Caco-2 (cell line): ENCODE measurements at places on chromosomes 16 and 17. TPM values are rescaled to one million over a fixed set of nuclear protein-coding genes. Genes with fewer than 3 reads are reported as not detected.

- no peak for DNase-seq
Measured at GRCh38 chr17:42403150-42403549, 14.9 kb upstream of the STAT3 start.

Gene TNP2
- not detected in 2 replicates for total RNA-seq

Gene DNAJC7
- 147 and 156 TPM in 2 replicates for total RNA-seq

GRCh38 chr17:4179071-4179470, 36.1 kb downstream of the CYB5D2 start:
- no peak for DNase-seq

DNA sequence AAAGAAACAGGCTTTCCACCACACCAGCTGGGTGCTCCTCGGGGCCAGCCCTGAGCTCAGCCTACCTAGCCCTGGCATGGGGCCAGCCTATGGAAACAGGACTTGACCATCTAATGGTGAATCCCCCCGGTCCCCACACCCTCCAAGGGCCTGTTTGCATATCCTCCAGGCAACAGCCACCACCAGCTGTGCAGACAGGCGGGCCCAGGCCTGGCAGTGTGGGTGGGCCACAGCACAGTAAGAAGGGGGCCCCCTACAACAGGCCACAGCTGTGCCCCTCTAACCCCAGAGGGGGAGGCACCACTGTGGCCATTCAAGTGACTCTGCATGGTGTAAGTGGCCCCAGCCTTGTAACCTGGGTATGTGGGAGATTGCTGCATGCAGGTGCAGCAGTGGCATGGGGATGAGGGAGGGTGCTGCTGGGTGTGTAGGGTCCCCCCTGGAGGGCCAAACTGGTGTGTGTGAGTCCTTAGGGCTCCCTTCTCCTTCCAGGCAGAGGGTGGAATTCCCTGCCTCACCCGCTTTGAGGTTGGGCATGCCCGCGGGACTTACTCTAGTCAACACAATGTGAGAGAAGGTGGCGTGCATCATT, 148.2 kb downstream of the C16orf78 start:
- no peak for DNase-seq

DNA sequence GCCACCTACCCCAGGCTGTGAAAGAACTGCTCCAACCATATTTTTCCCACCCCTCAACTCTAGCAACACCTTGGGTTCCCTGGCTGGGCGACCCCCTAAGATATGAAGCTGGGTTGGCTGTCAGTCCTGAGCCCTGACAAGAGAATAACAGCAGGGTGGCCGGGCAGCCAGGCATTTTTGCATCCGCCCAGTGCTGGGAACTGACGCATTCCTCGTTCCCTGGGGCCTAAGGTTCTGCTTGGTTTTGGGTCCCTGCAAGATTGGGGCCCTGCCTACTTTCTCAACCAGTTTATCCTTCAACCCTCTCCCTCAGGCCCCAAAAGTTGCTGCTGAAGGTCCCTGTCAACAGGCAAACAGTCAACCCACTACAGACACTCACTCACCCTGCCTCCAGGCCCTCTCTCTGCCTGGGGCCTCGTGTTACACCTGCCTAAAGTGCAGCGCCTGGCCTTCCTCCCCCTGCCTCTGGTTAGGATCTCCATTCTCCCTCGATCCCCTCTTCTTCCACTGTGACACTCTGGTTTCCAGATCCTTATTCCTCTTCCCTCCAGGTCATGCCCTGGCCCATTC, 151.5 kb downstream of the STX8 start:
- no peak for DNase-seq

Gene CAMKK1
- total RNA-seq = 1.4 and 1.9 TPM in 2 replicates

GRCh38 chr17:43341715-43342588, 56.8 kb upstream of the ARL4D start:
- DNase-seq = no peak

Gene SGCA
- total RNA-seq = not detected in 2 replicates

Gene CHP2
- not detected in 2 replicates for total RNA-seq

DNA sequence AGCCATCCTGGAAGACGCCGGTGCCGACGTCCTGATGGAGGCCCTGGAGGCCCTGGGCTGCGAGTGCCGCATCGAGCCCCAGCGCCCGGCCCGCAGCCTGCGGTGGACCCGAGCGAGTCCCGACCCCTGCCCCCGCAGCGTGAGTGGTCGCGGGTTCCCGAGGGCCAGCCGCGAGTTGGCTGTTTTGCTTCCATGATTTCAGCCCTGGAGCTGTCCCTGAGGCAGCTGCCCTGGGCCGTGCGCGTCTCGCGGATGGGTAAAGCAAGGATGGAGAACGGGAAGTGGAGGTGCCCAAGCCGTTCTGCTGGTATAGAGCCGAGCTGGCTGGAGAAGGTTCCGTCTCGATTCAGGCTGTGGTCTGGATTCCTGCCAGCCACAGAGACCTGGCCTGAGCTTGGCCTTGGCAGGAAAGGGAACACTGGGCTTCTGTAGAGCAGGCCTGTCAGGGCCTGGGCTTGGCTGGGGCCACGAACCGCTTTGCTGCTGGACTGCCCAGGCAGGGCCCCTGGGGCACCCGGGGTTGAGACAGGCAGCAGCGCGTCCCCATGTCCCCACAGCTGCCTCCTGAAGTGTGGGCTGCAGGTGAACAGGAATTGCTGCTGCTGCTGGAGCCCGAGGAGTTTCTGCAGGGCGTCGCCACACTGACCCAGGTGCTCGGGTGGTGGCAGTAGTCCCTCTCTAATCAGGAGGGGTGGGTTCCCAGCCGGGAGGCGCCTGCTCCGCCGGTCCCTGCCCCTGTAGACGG, 941 bp upstream of the MRPS34 start:
- DNase-seq = no peak

Gene G6PC1
- not detected in 2 replicates for total RNA-seq

DNA sequence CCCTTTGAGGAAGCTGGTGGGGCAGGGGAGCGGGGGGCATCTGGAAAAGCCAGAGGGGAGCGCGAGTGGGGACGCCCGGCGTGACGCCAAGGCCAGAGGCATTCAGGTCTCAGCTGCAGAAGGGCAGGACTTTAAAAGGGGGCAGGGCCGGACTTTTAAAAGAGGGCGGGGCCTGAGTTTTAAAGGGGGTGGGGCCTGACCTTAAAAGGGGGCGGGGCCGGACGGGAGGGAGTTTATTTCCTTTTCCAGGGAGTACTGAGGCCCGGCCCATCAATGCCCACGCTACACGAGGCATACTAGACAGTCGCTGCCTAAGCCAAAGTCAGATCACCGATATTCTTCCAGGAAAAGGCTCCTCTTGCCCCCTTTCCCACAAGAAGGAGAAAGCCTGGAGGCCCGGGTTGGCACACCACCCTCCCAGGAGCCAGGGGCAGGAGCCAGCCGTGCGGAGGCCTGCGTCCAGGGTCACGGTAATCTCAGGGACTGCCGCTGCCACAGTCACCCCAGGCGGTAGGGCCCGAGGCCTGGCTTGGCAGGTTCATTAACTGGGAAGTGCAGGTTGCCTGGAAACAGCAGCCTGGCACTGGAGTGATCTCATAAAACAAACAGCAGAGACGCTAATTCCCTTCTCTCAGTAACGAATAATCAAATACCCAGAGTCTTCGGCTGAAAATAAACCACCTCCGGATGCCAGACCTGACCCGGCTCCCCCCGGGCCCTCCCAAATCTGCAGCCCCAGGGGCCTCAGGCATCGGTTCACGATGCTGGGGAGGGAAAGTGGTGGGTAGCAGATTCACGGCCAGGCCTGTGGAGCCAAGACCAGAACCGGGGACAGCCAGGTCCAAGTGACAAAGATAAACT, 90.7 kb downstream of the TIMM22 start:
- no peak for DNase-seq

DNA sequence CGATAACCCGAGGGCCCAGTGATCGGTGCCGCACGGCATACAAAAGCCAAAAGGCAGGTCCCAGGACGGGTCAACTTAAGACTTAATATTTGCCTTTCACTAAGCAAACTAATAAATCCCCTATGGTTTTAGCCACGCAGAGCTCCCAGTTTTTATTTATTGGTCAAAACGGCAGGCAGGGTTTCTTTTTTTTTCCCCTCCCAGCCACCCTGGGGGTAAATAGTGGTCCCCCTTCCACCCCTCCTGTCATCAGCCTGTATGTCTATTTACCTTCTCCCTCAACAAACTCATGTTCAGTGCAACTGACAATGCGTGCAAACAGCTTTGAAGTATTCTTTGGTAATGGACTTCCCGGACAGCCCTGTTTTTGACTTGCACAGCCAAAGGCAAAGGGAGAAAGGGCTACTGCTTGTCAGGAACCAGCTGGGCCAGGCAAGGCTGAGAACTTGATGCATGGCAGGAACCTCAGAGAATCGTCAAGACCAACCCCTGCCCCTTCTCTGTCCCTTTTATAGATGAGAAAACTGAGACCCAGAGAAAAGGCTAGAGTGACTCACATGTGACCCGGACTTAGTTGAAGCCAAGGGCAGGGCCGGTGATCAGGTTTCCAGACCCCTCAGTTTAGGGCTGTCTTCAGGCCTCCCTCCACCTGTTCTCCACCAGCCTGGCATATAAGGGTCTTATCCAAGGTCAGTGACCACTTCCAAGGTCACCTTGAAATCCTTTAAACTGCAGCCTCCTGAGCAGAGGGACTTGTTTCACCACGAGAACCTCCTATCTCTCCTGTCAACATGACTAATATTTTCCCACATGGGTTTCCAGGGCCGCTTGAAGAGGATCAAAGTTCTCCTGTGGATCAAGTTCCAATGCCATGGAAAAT, 279.0 kb downstream of the SOX9 start:
- DNase-seq = peak; percentile 87

Gene KCNH4
- 0.07 and 0.37 TPM in 2 replicates for total RNA-seq

DNA sequence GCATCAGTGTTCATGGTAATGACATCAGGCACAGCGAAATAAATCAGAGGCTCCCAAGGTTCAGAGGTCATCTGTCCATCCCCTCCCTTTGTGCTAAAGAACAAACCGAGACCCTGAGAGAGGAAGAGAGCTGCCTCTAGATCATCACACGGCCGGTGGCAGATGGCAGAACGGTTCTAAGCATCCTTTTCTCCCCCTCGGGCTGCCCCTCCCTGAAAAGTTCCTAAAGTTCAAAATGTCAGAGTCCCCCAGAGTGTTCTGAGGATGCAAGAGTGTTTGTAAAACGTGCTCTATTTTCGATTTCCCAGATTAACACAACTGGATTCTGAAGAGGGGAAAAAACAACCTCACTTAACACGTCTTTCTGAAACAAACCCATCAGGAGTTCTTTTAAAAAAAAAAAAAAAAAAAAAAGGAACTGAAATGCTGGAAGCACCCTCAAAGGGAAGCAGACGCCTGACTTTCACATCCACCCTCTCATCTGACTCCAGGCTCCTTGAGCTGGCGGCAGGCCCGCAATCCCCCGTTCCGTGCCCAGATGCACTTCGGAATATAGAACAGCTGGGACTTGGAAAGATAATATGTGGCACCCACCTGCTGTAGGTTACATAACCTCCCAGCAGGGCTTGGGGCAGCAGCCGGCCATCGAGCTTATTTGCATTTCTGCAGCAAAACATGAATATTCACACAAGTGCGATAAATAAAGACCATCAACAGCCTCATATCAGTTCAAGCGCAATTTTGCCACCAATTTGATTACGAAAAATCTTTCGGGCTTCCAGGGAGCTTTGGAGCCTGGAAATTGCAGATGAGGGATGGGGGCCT, 115.5 kb upstream of the SMURF2 start:
- no peak for DNase-seq

GRCh38 chr17:9389111-9389527, 186.5 kb downstream of the STX8 start:
- DNase-seq = no peak

DNA sequence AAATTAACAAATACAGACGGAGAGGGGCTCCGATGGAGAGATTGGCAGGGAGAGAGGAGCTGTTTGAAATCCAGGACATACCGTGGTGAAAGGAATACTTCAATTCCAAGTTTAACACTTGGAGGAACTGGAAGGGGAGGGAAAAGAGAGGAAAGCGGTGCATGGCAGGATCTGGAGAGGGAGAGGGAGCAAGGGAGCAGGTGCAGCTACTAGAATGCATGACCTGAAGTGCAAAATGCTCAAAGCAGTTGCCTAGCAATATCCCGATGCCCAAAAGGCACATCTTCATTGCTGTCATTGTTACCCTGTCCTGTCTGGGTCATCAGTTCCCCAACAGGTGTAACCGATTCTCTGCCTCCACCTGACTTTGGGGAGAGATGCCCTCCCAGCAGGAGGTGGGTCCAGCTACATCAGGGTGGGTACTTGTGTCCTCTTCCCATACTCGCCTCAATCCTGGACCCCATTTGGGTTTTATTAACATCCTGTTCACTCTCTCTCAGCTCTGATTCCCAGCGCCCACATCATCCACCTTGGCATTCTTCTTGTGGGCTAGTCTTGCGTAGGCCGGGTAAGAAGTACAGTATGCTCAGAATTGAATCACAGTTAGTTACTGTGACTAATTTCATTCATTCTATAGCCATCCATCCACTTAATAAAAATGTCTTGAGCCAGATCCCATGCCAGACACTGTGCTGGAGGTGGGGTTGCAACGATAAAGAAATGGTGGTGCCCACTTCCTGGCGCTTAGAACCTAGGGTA, 37.4 kb upstream of the EMP2 start:
- DNase-seq = no peak

GRCh38 chr17:73720187-73720834, 76.1 kb upstream of the SDK2 start:
- DNase-seq = no peak

DNA sequence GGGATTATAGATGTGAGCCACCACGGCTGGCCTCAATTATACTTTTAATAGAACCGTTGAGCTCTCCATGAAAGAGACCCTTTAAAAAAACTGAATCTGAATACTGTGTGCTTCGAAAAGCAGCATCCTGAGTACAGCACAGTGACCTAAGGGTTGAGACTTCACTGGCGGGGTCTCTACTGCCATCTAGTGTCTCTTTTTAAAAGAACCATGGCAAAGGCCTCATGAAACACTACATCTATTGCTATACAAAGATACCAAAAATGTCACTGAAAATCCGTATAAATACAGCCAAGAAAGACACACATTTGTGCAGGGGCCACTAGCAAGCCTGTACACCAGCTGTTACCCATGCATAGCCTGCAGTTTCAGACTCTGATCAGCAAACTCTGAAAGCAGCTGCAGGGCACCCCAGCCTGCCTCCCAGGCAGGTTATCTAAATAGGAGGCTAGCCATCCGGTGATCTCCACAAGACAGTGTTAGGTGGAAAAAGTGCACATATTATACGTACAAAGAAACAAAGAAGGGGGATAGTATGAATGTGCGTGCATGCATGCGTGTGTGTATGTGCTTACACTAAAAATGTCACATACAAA, 35.3 kb downstream of the NPLOC4 start:
- peak; percentile 69 for DNase-seq

Gene DNAAF1
- 0.07 TPM in 1 of 2 replicates, not detected in the other for total RNA-seq

Gene CD79B
- not detected in 2 replicates for total RNA-seq

- no peak for DNase-seq
Measured at GRCh38 chr17:45164734-45165269, 3.1 kb downstream of the HEXIM2 start.

Gene HSD17B1
- 2.3 and 4.0 TPM in 2 replicates for total RNA-seq

- DNase-seq = no peak
Measured at GRCh38 chr16:49287572-49287971, 5.9 kb upstream of the CBLN1 start.

Gene HBA2
- 2.1 TPM in 1 of 2 replicates, not detected in the other for total RNA-seq

- DNase-seq = peak; percentile 13
Measured at GRCh38 chr17:7380321-7380720, 568 bp upstream of the TNK1 start.

DNA sequence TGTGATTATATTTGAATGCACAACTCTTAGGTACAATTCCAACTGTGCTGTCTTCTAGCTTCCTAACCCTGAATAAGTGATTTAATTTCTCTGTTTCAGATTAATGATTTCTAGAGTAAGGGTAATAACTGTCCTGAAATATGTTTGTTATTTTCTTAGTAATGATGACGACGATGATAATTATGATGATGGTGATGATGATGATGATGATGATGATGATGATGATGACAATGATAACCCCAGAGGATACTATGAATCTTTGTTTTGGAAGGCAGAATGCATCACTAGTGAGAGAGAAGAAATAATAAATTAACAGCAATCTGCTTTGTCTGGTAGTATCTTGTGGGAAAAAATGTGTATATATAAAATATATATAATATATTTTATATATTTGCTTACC, 317.1 kb upstream of the CDH8 start:
- DNase-seq = no peak
